ENCODE measurements at places on chromosomes 3 and 15. TPM values are rescaled to one million over a fixed set of nuclear protein-coding genes. Genes with fewer than 3 reads are reported as not detected.

PIK3R4 gene
- 27.6 TPM for total RNA-seq

ZDHHC23 gene
- total RNA-seq: 4.2 TPM

SELENOT gene
- 49.2 TPM for total RNA-seq

SLC28A2 gene
- not detected for total RNA-seq

HTR3E gene
- total RNA-seq: not detected

ALDH1L1 gene
- 1.2 TPM for total RNA-seq

ITIH4 gene
- total RNA-seq: 12.0 TPM

MITF gene
- 8.2 TPM for total RNA-seq

GLDN gene
- 0.49 TPM for total RNA-seq

CTXND1 gene
- not detected for total RNA-seq

PARP15 gene
- 0.27 TPM for total RNA-seq

CTXN2 gene
- 0.25 TPM for total RNA-seq

CKMT1B gene
- 0.44 TPM for total RNA-seq

MST1R gene
- total RNA-seq: 4.3 TPM

TEX264 gene
- 37.8 TPM for total RNA-seq

SKOR1 gene
- 1.1 TPM for total RNA-seq

GRK7 gene
- 0.11 TPM for total RNA-seq

HES1 gene
- 108 TPM for total RNA-seq

PYGO1 gene
- 29.6 TPM for total RNA-seq

CHRNA7 gene
- 3.0 TPM for total RNA-seq

COX17 gene
- total RNA-seq: 18.1 TPM

SLC22A14 gene
- total RNA-seq: 0.20 TPM

MESP1 gene
- 0.89 TPM for total RNA-seq

KLHL6 gene
- total RNA-seq: 0.07 TPM

GOLGA6L4 gene
- total RNA-seq: 10.9 TPM

TICRR gene
- 10.2 TPM for total RNA-seq

LRRC15 gene
- 0.05 TPM for total RNA-seq

FURIN gene
- 98.8 TPM for total RNA-seq

GRAMD1C gene
- total RNA-seq: 7.7 TPM

OXNAD1 gene
- total RNA-seq: 12.3 TPM

RHOV gene
- total RNA-seq: 3.4 TPM

SLC2A2 gene
- not detected for total RNA-seq

MESP2 gene
- not detected for total RNA-seq

ADGRG7 gene
- not detected for total RNA-seq

LRRC3B gene
- 0.23 TPM for total RNA-seq

B3GALNT1 gene
- total RNA-seq: 36.0 TPM

GRM2 gene
- total RNA-seq: 0.66 TPM

C3orf33 gene
- 6.5 TPM for total RNA-seq

APOD gene
- 1.2 TPM for total RNA-seq

P2RY13 gene
- total RNA-seq: not detected

FBXW12 gene
- 0.51 TPM for total RNA-seq

GP5 gene
- 0.11 TPM for total RNA-seq

SCAMP5 gene
- total RNA-seq: 23.5 TPM

FEZF2 gene
- total RNA-seq: not detected

PLA1A gene
- not detected for total RNA-seq

PPARG gene
- 13.3 TPM for total RNA-seq

MNS1 gene
- total RNA-seq: 2.5 TPM
